Stimulated activated CD4-positive, alpha-beta T cell treated with anti-CD3 and anti-CD28 coated beads, TNF-alpha, amount 100 ng/mL, for 4 hours (primary cell): ENCODE measurements at places on chromosomes 5 and 9.

DNA sequence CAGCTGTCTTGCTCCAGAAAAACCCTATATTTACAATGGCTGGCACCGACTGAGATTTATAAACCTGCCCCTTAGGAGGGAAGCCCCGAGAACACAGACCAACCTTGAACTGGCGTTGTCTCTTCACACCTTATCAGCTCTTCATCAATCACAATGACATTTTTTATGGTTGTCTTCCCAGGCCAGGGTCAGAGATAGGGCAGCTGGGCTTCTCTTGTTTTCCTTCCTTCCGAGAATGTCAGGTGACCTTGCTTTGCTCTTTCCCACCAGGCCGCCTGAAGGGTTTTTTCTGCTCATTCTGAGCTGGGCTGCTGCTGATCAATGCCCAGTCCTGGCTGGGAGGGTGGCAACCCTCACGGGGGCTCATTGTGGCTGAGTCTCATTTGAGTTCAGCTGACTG is 619.1 kb downstream of the CCDC171 start:
- DNase-seq: no peak

GRCh38 chr9:134338394-134339182 is 12.3 kb downstream of the RXRA start:
- DNase-seq: no peak

DNA sequence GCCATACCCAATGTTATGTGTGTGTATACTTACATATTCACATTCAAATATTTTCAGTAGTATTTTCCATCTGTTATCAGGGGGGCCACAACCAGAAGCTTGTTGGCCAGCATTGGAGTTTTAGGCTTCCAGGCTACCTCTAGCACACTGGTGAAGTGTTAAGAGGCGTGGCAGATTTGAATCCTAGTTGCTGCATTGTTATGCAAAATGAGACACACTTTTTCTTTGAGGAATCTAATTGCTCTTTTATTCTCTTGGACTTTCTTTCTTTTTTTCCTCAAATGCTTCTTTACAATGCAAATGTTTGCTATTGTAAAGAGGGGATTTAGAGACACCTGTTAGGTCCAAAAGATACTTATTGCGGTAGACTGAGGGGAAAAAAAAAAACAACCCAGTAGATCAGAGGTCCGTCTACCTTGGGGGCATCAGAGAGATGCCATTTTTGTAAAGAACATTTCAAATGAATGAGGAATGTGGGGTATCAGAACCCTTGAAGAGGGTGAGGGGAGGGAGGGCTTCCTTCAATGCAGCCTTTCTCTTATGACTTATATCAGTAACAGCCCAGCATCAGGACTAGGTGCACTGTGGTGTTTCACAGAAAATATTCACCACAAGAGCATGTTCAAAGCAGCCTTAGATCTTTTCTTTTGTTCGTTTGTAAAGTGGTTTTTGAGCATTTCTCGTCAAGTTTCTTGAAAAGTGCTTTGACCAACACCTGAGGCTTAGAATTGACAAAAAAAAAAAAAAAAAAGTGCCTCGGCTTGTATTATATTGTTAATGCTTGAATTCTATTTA is 3.8 kb downstream of the SMARCA2 start:
- no peak for DNase-seq

DNA sequence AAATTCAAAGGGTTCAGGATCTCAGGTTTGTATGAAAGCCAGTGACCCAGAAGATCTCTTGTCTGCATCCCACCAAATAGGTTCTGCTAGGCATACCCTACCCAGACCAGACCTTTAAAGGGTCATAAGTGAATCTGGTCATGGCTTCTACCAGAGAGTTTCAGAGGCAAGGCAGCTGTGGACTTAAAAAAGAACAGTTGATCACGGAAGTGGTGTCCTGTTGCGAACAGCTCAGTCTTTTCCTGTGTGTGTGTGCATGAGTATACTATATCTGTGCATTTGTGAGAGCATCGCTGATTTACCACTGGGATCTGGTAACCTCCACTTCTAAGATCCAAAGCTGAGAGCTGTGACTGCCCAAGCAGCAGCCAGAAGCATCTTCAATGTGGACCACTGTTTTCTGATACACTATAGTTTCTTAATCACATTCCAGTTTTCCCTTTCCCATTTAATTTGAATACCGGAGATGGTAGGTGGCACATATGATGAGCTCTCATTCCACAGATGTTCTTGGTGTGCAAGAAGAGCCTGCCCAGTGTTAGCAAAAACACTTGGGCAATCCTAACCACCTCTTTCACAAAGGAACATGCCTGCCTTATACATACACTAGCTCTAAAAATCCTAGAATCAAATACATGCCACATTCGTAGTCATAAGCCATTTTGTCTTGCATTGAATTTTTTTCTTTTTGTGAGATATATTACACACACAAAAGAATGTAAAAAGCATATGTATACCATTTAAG is 36.2 kb upstream of the OR2S2 start:
- no peak for DNase-seq

DNA sequence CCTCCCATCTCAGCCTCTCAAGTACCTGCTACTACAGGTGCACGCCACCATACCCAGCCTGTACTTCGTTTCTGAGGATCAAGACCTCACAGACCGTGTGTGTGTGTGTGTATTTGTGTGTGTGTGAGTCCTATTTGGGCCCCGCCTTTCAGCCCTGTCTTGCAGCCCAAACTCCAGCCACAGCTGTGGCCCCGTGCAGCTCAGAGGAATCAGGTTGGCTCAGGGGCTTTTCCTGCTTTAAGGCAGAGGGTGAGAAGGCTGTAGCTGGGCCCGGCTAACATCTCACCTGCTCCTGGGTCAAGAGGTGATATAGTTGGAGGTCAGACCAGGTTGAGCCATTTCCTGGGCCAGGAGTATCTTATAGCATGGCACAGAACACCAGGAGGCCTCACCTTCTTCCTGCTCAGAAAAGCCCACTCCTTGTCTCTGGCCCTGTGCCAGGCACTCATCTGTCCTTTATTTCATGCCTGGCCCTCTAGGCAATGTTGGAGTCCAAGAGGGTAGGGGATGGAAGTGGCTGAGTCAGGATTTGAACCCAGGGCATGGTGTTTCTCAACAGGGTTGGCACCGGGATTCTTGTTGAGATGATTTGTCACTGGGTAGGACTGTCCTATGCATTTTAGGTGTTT is 1.6 kb upstream of the PHYKPL start:
- DNase-seq: no peak

DNA sequence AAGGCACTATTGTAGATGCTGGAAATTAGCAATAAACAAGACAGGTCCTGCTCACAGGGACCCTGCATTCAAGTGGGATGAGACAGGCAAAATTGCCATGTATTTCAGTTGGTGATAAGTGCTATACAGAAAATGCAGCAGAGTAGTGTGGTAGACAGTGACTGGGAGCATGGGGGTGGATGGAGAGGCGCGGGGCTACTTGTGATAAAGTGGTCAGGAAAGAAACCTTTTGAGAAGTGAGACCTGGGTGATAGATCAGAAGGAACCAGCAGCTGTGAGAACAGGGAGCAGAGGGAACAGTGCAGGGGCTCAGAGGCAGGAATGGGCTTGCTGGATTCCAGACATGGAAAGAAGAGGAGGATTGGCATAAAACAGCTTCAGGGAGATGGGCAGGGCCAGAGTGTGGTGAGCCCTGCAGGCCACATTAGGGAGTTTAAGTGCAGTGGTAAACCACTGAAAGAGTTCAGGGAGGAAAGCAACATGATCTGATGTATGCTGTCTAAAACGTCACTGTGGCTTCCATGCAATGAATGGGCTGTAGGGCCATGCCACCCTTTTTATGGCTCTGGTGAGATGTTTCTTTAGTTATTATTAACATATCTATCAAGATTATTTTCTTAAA is 7.3 kb downstream of the CRHBP start:
- DNase-seq: no peak

DNA sequence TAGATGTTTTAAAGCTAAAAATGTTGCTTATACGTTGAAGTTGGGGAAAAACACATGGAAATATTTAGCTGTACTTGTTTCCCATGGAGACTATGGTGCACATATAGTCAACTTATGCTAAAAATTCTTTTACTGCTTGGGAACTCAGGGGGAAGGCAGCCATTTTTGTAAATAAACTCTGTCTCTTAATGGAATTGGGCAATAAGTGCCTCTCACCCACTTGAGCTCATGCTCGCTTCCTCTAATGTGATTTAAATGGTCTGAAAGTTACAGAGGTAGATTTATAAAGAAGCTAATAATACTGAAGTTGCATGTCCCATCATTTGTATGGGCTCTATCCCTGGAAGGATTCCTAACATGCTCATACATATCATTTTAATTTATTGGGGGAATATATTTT is 523.8 kb downstream of the RASEF start:
- no peak for DNase-seq

GRCh38 chr9:136844761-136845464 is 2.6 kb downstream of the AJM1 start:
- no peak for DNase-seq

- no peak for DNase-seq
These were observed 532.2 kb downstream of the ACTL7B start for GRCh38 chr9:108323615-108324014.

- no peak for DNase-seq
These were observed 51.9 kb upstream of the IQGAP2 start for GRCh38 chr5:76351176-76351575.

GRCh38 chr9:107588393-107588792 is 98.8 kb upstream of the KLF4 start:
- DNase-seq: no peak
